Smooth muscle cell of the pulmonary artery (primary cell): ENCODE measurements at places on chromosomes 1 and 21. TPM values are rescaled to one million over a fixed set of nuclear protein-coding genes. Genes with fewer than 3 reads are reported as not detected.

Gene ZBED6
- total RNA-seq, result 8.2 and 14.2 TPM in 2 replicates

Gene TAS1R1
- total RNA-seq, result 0.20 and 0.46 TPM in 2 replicates

Gene SLC5A9
- not detected in 2 replicates for total RNA-seq

Gene LYPLAL1
- total RNA-seq, result 28.2 and 46.0 TPM in 2 replicates

Gene PROX1
- total RNA-seq, result 0.03 and 0.07 TPM in 2 replicates

Gene SNAPIN
- total RNA-seq, result 41.0 and 47.6 TPM in 2 replicates
